NCI-H1092 treated with DMSO at 0.1 percent for 48 hours (cell line): ENCODE measurements at places on chromosomes 6 and 20.

DNA sequence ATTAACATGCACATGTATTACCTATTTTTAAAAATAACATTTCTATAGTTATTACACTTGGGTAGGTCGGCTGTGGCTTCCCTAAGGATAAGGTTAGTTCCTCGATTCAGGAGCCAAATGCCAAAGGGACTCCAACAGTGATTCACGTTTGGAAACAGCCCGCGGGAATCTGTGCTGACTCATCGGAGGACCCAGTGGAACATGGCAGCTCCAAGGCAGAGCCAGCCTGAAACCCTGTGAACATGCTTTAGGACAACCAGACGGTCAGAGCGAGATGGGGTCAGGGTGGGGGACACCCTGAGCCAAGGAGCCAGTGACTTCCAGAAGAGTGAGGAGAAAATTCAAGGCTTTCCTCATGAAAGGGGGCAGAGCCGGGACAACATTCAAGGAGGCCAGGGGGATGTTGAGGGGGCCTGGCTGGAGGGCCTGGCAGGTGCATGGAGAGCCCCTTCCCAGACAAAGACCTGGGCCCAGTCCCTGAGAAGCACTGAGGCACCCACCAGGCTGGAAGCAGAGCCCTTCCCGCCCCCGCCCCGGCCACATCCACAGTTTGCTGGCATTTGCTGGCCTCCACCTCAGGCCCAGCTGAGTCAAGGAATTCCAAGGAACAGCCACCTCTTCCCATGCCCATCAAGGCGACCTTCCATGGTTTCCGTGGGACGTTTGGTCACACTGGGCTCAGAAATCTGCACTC lies 133.2 kb downstream of the SNX5 start:
- no peak for DNase-seq

DNA sequence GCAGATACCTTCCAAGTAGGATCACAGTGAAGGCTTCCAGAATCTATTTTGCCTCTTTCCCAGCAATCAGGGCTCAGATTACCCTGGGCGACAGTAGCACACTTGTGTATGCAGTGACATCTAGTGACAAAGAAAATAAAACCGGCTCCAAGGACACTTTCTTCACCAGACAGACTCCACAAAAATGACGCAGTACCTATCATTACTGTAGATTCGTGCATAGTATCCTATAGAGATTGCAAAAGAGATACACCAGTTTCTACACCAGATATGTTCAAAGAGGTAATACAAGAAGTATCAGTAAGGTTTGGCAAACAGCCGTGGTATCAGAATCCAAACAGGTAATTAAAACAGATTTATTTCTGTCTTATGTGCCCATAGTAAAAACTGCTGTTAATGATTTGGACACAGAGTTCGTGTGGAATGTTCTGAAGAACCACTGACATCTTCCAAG lies 600.4 kb upstream of the JAG1 start:
- DNase-seq: peak; percentile 80

- DNase-seq: no peak
Measured at GRCh38 chr20:1816384-1817381, 78.5 kb upstream of the SIRPA start.

DNA sequence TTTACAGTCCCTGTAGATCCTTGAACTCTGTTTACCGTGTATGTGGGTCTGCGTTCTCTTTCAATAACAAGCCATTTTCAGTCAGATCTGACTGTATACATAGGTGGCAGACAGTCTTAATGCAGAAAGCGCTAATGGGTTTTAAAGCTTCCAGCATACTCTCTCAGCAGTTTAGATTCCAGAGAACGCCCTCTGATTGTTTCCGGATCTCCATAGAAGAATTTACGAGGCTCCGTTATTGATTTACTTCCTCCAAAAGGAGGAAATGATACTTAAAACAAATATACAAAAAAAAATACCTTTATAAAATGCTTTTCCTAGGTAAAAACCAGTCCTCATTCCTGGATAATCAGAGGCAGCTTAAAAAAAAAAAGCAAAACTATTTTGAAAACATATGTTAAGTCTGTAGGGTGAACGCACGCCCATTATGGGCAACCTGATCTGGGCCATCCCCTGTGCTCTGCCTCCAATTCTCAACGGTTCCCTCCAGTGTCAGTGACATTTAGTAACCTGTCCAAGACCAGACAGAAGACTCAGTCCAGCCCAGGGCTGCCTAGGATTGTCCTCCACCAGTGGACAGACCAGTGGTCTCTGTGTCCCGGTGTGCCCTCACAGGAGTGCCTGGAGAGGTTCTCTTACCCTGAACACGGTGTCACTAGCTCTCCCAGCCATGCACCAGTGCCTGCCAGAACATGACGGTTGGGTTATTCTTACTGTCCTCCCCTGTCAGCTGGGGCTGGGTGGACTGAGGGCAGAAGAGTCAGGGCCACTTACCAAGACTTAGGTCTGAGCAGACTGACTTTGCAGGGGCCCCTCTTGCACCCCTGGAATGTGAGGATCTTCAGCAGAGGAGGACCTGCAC lies 217.3 kb downstream of the ARID1B start:
- no peak for DNase-seq

GRCh38 chr6:147204060-147204785 lies at the start of gene STXBP5:
TSS of gene STXBP5 (plus strand) at chr6:147204417. CDS start at chr6:147204533, 116 bp downstream.
- peak; percentile 59 for DNase-seq

GRCh38 chr6:169782966-169783365 lies 31.5 kb downstream of the ERMARD start:
- DNase-seq: no peak

GRCh38 chr6:119608994-119609393 lies 259.4 kb upstream of the MAN1A1 start:
- no peak for DNase-seq

DNA sequence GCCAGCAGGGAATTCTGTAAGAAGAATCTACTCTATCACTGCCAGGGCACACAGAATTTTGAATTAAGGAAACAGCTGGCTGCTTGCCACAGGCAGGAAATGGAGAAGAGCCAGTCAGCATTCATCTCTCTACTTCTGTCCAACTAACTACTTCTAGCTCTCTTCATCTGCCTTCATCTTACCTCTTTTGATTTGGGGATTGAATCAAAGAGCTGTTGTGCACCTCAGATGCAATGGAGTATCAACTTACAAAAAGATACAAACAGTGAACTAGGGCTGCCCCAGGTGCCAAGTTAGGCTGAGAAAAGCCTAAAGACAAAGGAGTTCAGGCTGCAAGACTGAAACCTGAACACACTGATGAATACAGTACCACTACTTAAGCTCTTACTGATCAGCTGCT lies 82.0 kb downstream of the PTPRK start:
- DNase-seq: peak; percentile 11

DNA sequence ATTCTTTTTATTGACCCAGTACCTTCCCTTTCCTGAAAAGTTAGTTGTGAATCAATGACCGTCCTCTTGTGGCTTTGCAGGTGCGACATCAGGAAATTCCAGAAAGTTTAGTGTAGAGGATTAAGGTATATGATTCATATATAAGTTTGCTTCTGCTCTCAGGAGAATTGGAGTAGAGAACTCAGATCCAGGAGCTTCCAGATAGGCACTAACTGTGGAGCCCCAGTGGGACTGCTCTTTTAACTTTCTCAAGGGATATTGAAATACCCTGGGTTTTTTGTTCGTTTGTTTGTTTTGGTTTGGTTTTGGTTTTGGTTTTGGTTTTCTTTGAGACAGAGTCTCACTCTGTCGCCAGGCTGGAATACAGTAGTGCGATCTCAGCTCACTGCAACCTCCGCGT lies 9.5 kb downstream of the TAAR2 start:
- no peak for DNase-seq

GRCh38 chr6:162680367-162680766 lies 47.2 kb downstream of the PRKN start:
- DNase-seq: no peak

DNA sequence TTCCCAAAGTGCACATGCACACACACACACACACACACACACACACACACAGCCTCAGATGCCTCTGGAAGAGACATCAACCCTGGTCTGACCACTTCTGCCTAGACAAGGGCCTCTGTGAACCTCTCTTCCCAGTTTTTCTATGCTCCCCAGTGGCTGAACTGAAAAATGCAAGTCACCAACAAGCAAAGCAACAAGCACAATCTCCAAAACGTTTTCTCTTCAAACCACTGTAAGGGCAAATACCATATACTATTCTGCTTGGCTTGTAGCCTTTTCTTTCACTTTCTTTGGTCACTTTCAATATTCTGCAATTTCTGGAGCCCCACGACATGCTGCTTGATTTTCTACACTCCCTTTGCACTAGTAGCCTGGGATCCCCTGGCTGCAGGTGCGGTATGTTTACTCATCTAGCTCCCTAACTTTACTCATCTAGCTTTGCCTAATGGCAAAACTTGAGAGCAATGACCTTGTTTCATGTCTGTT lies 121.4 kb upstream of the DST start:
- no peak for DNase-seq

DNA sequence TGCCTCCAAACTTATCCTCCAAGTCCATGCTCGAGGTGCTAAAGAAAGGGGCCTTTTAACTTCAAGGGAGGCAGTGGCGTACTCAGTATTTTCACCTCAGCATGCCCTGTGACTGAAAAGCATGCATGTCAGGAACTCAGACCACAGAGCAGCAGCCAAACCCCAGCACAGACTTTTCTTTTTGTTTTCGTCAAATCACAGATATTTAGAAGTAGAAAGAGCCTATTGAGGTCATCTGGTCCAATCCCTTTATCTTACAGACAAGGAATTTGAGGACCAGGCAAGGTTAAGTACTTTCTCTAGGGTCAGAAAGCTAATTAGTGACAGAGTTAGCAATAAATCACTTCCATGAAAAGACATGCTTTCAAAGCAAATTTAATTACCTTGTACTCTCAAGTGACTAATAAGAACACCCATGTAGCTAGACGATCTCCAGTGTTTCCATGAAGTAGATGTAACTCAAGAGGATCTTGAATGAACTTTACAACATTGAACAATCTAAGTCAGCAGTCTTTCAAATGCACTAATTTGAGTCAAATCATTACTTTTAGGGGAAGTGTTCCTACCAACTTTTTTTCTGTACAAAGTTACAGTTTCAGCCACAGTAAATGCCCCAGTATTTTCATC lies 35.9 kb downstream of the MOXD1 start:
- no peak for DNase-seq

DNA sequence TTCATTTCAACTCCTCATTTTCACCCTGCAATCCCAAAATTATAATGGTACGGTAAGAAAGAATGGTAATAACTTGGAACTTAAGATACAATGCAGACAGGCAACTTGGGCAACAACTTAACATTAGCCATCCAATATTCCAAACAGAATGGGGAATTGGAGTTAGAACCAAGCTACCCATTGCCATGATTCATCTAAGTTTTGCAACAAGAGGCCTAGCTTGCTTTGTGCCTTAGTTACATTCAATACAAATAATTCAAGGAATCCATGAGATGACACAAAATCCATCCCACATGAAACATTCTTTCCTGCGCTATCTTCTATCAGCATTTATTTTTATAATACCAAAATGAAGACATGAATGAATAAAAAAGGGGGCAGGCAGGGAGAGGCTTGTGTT lies 28.4 kb downstream of the DCDC2 start:
- no peak for DNase-seq

DNA sequence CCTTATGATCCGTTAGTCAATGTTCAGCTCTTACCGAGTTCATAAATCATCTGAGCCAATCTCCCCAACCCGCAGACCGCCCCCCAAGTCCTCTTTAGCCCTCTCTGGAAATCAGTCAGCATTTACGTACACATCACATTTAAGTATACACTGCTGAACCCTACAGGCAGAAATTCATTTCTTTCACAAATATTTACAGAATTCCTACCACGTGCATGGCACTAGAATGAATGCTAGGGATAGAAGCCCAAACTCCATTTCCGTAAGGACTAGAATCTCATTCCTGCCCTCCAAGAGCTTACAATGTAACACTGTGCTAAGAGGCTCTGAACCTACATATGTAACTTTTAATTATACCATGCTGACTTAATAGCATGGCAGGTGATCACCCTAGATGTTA lies 1.8 kb downstream of the OSER1 start:
- DNase-seq: no peak

DNA sequence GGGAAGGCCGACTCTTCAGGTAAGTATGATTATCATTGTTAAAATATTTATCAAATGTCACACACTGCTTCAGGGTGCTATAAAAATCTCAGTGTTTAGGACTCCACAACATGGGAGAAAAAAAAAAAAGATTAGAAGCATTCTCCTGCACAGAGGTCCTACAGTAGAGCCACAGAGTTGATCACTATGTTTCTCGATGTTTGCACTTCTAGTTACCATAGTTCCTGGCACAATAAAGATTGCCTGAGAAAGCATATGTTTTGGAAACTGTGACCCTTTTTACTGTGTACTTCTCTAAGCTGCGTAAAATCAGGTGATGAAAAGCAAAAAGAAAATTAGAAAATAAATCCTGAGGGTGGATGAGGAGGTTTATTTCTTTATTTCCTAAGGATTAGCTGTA lies 269.9 kb upstream of the SYNCRIP start:
- no peak for DNase-seq

DNA sequence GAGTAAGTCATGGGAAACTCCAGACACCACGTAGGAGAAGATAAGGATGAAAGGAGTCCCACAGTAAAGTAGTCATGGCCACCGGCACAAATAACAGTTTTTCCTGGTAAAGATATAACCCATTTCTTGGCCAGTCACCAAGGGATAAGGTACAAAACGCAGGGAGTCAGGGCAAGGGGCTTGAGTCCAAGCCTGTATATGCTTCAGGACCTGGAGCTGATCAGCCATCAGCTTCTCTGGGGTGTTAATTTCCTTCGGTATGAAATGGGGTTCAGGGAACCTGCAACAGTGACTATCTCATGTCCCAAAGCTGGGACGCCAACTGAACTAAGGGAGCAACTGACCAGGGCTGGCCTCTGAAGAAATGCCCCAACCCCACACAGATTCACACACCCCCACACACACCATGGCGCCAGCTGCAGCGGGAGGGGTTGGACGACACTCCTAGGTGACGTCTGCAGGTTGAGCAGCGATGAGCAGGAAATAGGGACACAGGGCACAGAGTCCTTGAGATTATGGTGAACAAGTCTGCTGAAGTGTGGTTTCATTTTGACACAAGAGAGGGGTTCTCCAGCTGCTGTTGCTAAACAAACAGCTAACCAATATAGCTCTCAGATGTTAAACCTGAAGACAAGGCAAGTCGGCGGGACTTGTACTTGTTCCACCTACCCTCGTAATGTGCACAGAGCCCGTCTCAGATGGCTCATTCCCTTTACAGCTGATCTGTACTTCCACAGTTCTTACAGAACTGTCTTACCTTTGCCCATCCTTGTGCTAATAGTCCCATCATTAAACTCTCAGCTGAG lies 7.4 kb upstream of the ADTRP start:
- DNase-seq: no peak

GRCh38 chr6:77425216-77425615 lies 38.1 kb downstream of the HTR1B start:
- DNase-seq: no peak

DNA sequence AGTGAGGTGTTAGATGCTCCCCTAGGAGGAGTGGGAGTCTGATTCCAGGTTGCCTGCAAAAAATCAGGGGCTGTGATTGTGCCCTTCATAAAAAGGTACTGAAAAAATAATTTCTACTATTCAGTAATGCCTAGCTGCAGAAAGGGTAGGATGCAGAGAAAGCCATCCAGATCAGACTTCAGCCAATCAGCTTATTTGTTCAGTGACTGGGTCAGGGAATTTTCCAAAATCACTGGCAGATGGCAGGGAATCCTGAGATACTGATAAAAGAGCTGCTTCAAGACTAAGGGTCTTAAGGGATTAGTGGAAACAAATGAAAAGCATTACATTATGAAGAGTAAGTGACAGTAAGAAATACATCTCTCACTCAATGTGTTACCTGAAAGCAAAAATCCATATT lies 42.8 kb upstream of the MTRF1L start:
- no peak for DNase-seq

GRCh38 chr20:11178946-11179654 lies 505.3 kb upstream of the JAG1 start:
- no peak for DNase-seq

- no peak for DNase-seq
Measured at GRCh38 chr6:5126214-5126613, 41.1 kb downstream of the PPP1R3G start.
